Activated CD4-positive, alpha-beta T cell treated with anti-CD3 and anti-CD28 coated beads for 4 hours (primary cell): ENCODE measurements at places on chromosomes 3 and 15.
A peak's percentile ranks its signal among the peaks of the same experiment; 100 is the strongest.

DNA sequence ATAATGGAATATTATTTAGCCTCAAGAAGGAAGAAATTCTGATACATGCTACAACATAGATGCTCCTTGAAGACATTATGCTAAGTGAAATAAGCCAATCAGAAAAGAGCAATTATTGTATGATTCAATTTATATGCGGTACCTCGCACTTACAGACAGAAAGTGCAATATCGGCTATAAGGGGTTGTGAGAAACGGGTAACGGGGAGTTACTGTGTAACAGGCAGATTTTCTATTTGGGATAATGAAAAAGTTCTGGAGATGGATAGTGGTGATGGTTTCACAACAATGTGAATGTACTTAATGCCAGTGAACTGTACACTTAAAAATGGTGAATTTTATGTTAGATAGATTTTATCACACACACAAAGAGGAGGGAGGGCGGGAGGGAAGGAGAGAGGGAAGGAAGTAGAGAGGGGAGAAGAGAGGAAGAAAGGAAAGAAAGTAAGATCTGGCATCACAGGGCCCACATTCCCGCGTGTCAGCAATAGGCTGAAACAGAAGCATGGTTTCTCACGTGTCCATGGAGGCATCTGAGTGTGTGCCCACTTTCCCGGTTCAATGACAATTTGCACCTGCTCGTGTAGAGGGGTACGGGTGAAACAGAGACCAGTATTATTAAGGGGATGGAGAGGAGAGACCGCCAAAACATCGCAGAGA lies 700 bp upstream of the BLM start:
- no peak for DNase-seq

- DNase-seq, result no peak
Measured at GRCh38 chr3:164486150-164486549, 592.1 kb downstream of the SI start.

DNA sequence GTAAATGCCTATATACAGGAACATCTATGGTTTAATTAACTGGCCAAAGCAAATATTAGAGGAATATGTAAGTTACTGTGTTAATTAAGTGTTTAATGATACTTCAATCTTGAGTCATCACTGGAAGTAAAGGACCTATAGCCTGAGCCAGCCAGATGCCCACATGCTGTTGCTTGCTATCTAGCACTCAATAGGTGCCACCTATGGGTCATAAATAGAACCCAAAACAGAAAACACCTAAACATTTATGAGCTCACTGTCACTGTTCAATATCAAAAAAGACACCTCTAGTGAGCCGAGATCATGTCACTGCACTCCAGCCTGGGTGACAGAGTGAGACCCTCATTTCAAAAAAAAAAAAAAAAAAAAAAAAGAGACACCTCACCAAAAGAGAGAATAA lies 48.4 kb upstream of the IP6K2 start:
- no peak for DNase-seq

DNA sequence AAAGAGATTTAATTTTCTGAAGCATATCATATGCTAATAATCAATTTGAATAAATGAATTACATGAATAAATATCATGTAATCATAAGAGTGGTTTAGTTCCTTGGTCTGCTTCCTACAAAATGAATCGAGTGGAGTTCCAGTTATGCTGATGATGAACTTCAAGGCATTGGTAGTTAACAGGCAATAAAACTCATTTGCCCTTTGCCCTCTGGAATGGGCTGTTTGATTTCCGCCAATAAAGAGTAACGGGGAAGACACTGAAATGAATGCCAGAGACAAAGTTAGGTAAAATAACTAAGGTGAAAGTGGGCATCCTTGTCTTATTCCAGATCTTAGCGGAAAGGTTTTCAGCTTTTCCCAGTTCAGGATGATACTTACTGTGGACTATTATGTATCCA lies 90.1 kb downstream of the C3orf38 start:
- no peak for DNase-seq

GRCh38 chr15:99143655-99144610 lies 39.1 kb downstream of the SYNM start:
- no peak for DNase-seq

- DNase-seq, result no peak
Measured at GRCh38 chr3:69472093-69472492, 86.2 kb upstream of the FRMD4B start.

DNA sequence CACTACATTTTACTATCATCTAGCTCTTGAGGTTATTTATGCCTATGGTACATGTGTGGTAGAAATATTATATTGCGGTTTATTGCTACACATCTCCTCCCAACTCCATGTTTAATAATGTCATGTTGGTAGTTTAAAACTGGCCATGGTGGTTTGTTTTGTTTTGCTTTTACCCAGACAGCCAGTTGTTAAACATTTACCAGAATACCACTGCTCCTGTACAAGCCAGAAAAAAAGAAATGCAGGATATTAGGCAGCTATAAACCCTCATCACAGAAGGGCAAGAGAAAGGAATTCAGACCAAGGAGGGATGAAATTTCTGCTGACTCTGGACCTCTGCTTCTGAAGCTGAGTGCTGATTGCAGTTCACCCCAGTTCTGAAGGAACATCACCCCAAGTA lies 451.8 kb upstream of the IL12A start:
- DNase-seq, result no peak

DNA sequence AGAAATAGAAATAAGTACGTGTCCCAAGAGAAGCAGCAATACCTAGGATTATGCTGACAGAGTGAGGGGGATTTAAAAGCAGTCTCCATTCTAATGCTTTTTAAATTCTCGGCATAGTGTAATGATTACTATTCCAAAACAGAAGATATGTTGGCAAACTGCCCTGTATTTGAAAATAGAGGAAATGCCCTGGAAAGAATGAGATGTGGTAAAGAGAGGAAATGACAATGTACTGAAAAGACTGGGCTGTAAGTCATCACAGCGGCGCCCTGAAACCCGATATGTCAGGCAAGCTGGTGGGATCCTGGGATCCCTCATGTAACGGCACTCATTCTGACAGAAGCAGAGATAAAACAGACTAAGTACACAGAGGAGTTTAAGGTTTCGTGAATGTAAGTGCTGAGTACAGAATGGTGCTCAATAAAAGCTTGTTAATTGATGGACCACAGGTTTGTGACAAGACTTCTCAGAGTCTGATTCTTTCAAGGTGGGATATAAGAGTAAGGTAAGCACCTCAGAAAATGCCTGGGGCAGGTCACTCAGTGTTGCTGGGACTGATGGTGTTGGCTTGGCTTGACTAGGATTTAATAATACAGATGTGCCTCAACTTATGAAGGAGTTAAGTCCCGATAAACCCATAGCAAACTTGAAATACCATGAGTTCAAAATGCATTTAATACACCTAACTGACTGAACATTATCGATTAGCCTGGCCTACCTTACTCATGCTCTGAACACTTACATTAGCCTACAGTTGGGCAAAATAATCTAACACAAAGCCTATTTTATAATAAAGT lies 91.4 kb downstream of the NFKBIZ start:
- DNase-seq, result no peak

GRCh38 chr3:180102134-180102533 lies 65.4 kb upstream of the PEX5L start:
- no peak for DNase-seq

- DNase-seq, result no peak
Measured at GRCh38 chr15:69624155-69624520, 171.5 kb downstream of the RPLP1 start.

DNA sequence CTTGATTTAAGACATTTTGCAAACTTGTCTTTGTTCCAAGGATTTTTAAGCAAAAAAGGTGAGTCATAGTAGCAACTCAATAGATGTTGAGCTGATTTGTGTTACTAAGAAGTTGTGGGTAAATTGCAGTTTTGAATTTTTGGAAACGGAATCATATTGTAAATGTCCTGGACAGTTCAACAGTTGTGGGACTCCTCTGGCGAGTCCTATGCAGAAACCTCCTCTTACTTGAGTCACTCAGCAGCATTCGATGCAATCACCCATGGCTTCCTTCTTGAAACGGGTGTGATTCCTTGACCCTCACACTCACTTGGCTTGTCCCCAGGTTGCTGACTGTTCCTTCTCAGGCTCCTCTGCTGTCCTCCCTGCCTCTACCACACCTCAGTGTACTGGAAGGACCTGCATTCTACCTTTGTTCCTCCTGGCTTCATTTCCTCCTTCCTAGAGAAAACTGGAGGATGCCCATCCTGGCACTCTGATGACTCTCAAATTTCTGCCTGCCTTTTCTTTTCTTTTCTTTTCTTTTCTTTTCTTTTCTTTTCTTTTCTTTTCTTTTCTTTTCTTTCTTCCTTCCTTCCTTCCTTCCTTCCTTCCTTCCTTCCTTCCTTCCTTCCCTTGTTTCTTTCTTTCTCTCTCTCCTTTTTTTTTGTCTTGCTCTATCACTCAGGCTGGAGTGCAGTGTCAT lies 52.8 kb upstream of the DGKG start:
- no peak for DNase-seq

GRCh38 chr3:188583341-188584161 lies 429.6 kb downstream of the LPP start:
- peak; percentile 14 for DNase-seq

GRCh38 chr3:144270100-144270499 lies 298.5 kb downstream of the DIPK2A start:
- DNase-seq, result no peak

- DNase-seq, result no peak
Measured at GRCh38 chr3:126424039-126424717, 29.5 kb downstream of the CFAP100 start.

DNA sequence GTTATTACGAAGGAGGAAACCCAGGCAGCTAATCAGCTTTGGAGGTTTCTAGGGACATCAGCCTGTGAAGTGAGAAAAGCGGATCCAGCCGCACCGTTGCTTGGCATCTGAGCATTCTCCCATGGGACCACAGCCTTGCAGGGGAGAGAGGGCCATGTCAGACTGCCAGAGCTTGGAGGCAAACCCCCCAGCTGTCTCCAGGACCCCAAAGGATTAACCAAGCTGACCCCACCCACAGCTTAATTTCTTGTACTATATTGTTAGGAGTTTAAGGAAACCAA lies 5.1 kb downstream of the IGDCC3 start:
- DNase-seq, result no peak

- DNase-seq, result no peak
Measured at GRCh38 chr3:124429129-124429815, 301.0 kb upstream of the UMPS start.

GRCh38 chr3:78875436-78875835 lies 892.4 kb downstream of the ROBO1 start:
- DNase-seq, result no peak

DNA sequence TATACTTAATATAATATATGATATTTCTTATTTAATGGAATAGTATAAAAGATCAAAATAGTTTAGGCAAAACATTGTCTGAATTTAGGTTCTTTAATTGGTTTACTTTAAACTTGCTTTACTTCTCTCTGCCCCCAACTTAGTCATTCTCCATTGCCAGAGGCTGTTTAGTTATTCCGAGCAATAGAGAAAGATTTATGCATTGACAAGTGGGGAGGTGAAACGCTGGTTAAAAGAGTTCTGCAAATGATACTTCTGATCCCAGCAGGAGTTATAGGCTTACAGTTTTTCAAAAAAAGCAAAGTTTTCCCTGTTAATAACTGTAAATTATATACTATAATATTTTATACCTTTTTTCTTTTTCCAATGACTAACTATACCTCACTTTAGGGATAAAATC lies 145.4 kb downstream of the EPHA3 start:
- no peak for DNase-seq

DNA sequence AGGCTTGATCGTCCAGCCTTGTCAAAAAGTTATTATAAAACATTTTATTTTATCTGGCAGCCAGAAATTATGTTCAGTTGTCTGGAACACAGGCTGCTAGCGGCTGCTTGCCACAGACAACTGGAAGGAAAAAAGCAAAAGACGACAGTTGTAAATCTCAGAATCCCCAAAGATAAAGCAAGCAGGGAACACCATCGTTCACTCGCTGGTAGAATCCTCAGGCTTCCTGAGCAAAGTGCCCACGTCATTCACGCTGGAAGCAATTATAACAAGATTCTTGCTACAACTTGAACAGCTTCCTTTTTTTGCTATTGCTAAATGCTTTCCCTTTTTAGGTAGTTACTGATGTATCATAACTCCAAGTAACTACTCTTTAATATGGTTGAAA lies 33.6 kb downstream of the ADAMTS17 start:
- no peak for DNase-seq

DNA sequence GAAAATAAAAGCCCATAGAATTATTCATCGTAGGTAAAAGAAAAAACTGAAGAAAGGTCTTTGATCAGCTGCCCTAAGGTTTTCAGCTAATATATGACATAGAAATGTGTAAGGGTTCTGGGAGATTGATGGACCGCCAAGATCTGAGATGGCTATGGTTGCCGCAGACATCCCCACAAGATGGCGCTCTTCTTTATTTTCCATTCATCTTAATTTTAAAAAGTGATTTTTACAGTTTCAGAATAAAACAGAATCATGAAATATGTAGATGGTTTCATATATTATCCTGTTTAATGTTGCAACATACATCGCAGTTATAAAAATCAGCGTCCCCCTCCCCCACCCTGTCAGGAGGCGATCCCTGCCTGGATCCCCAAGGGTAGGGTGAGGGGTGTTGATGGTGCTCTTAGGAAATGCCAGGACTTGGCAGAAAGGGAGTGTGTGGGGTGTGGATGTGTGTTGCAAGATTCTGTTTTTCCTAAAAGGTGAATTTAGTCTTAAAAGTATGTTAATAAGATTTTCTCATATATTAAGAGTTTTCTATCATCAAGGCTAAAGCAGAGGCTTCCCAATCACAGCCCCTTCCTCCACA lies 68.8 kb downstream of the ANXA2 start:
- peak; percentile 12 for DNase-seq

DNA sequence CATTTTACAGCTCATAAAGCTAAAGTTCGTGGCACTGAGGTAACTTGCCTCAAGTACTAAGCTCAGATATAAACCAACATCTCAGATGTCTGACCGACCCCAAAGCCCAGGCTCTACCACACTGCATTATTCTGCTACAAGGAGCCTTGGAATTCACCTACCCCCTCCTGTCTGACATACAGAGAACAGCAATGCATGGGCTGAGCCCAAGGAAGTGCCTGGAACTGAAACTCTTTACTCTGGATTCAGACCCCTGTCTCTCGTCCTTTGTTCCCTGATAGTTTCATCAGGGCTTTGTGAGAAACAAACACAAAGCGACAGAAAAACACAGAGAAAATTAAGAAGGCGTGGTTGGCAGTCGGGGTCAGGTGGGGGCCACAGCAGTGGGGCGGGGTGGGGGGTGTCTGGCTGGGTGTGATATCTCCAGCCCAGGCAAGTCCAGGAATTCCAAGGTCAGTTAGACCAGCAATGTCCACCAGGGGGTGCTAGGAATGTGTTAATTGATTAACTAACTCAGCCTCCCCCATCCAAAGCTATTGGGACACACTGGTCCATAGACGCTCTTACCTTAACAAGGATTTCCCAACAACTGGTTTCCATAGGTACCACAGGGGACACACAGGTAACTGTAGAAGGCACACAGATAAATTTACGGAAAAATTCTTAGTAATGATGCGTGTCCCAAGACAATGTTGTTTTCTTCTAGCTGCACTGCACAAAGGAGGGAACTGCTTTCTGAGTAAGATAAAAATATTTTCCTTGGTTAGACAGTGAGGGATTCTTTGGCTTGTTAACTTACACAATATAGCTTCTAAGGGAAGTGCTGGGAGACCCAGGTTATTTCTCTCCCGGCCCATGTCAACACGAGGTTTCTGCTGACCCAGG lies 18.8 kb upstream of the SSUH2 start:
- DNase-seq, result peak; percentile 16

GRCh38 chr15:95812491-95812890 lies 518.0 kb upstream of the NR2F2 start:
- DNase-seq, result no peak
